Activated CD4-positive, CD25-positive, alpha-beta regulatory T cell treated with anti-CD3 and anti-CD28 coated beads, Interleukin-2, amount 50 U/mL, for 72 hours (primary cell): ENCODE measurements at places on chromosomes 4 and X.

GRCh38 chrX:40177117-40177430, 79.3 kb upstream of the BCOR start:
- no peak for DNase-seq

- no peak for DNase-seq
Observed at GRCh38 chr4:1382776-1383727, 23.2 kb downstream of the NKX1-1 start.

DNA sequence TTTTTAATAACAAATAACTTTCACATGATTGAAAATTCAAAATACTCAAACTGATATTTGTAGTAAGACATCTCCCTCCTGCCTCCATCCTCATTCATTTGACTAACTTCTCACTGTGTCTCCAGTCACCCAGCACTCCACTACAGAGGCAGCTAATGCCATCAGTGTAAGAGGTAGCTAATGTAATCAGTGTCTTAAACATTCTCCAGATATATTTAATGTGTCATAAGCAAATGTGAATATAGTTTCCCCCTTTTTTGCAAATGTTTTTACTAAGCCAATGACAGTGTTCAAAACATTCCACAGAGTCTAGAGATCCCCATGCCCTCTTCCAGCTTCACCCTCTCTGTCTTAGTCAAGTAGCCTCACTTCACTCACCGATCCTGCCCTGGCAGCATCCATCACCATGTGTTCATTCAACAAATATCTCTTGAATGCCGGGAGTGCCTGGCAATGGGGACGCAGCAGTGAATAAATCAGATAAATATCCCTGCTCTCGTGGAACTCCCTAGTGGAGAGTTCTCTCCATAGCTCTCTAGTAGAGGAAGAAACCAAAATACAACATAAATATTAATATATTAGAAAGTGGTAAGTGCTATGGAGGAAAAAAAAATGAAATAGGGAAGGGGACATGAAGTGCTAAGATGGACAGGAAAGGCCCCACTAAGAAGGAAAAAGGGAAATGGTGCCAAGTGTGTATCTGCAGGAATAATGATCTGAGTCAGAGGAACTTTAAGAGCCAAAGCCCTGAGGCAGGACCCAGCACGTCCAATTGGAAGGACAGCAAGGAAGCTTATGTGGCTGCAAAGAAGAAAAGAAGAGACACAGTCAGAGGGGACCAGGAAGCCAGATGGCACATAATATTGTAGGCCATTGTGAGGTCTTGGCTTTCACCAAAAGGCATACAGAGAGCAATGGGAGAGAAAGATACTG, 18.7 kb downstream of the SCFD2 start:
- no peak for DNase-seq

DNA sequence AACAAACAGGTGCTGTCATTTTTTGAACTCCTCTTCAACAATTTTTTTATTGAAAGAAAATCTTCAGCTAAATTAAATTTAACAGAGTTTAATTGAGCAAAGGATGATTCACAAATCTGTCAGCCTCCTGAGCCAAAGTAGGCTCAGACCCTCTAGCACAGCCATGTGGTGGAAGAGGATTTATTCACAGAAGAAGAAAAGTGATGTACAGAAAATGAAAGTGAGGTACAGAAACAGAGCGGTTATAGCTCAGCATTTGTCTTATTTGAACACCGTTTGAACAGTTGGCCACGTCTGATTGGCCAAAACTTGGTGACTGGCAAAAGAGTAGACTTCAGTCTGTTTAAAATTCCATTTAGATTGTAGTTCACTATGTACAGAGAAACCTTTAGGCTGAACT, 217.3 kb downstream of the SPANXN1 start:
- no peak for DNase-seq

GRCh38 chrX:108199691-108200090, 108.1 kb downstream of the ATG4A start:
- DNase-seq: no peak

DNA sequence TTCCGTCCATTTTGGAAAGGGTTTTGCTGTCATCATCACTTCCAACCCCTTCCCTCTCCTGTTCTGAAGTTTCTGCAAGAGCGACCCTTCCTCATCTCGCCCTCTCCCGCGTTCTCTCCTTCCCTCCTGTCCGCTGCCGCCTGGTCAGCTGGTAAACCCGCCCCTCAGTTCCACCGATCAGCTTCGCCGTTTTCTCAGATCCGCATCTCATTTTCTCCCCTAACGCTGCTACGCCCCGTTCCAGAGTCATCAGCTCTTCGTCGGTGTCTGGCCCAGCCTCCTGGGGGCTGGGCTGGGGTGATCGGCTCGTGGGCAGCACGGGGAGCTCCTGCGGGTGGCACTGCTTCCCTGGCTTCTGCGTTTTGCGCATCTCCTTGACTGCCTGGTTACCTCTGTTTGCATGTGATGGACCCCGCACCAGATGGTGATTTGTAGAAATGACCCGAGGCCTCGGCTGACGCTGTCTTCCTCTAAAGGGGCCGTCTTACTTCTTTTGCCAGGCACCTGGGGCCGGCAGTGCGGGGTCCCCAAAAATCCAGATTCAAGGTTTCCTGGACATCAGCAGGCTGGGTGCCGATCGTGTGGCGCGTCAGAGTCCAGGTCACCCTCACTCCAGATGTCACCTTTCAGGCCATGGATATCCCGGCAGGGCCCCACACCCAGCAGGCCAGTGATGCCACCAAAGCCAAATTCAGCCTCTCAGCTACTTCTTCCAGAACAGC, 13.4 kb downstream of the CTBP1 start:
- no peak for DNase-seq

GRCh38 chr4:136900696-136901095, 631.6 kb downstream of the PCDH18 start:
- no peak for DNase-seq

- DNase-seq: no peak
Observed at GRCh38 chrX:54087661-54088060, 43.4 kb upstream of the PHF8 start.

DNA sequence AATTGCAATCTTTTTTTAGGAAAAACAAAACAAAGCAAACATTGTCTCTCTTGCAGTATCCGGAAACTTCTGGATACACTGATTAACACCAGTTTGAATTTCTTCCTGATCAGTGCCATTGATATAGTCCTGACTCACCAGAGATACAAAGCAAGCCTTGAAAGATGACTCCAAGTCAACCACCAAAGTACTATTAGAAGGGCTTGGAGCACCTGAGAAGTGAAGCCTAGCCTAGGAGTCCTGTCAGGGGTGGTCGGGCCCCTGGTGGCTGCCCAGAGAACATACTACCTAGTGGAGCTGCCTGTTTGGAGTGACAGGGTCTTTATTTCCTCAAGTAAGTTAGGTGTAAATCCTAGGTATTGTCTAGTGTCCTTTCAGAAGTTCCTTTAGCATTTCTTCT, 593.2 kb downstream of the ZNF674 start:
- DNase-seq: no peak

DNA sequence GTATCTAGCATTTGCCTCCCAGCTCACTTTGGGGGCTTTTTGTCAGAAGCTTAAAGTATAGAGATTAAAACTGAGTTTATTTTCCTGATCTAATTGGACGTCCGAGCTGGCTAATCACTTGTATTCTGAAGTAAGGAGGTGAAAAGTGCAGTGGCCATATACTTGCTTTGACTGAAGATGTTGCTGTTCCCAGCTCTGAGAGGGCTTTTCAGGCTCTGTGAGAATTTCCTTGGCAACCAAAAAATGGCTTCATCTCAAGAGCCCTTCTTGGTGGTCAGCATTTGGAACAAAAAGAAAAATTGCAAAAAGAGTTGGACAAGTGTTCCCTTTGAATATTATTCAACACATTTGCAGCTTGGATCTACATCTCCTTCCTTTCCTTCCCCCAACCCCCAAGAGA, 67.0 kb downstream of the SLC4A4 start:
- DNase-seq: no peak

- no peak for DNase-seq
Observed at GRCh38 chr4:137333031-137333430, 199.3 kb downstream of the PCDH18 start.

DNA sequence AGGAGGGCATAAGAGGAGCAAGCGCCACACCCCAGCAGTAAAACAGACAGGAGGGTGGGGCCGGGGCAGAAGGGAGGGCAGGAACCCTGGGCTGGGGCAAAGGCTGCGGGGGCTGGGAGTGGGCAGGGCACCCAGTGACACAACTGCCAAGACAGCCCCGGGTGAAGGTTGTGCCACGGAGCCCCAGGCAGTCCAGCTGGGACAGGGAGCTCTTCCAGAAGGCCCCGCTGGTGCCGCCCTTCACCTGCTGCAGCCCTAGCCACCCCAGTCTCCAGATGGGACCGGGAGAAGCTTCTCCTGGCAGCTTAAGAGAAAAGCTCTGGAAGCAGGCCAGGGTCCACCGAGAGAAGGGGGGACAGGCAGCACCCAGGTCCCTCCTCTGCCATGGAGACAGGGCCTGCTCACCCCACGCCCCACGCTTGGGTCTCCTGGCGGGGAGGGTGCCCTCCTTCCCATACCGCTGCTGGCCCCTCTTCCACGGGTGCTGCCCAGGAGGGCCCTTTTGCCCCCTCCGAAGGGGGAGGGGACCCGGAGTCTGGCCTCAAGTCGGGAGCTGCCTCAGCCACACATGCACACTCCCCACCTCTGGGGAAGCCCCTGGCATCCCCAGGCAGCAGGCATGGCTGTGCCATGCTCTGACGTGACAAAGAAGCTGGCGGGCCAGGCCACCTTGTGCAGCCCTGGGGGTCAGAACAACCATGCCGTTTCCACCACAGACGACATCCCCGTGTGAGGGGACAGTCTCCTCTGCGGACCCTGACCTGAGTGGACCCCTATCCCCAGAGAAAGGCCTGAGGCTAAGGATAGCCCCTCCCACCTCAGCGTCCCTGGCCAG, 1.5 kb downstream of the DGKQ start:
- DNase-seq: no peak

GRCh38 chrX:11890836-11891514, 132.9 kb downstream of the MSL3 start:
- DNase-seq: no peak

- DNase-seq: no peak
Observed at GRCh38 chr4:102862016-102862415, 6.8 kb upstream of the CISD2 start.

GRCh38 chr4:121189326-121190215, 25.4 kb upstream of the TNIP3 start:
- DNase-seq: peak; percentile 35
